Common myeloid progenitor, CD34-positive (primary cell): ENCODE measurements at places on chromosomes 6 and 20.

DNA sequence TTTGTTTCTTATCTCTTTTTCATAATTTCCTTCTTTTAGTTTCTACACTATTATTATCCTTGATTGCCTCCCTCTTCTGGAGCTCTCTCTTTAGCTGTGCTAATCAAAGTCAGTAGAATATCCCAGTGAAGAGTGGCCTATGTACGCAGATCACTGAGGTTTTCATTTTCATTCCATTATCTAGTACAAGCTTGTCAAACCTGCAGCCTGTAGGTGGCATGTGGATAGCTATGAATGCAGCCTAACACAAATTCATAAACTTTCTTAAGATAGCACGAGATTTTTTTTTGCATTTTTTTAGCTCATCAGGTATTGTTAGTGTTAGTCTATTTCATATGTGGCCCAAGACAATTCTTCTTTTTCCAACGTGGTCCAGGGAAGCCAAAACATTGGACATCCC, 825.7 kb upstream of the MAP3K7 start:
- DNase-seq = no peak

- no peak for DNase-seq
Observed at GRCh38 chr6:139144490-139145085, 9.7 kb downstream of the HECA start.

DNA sequence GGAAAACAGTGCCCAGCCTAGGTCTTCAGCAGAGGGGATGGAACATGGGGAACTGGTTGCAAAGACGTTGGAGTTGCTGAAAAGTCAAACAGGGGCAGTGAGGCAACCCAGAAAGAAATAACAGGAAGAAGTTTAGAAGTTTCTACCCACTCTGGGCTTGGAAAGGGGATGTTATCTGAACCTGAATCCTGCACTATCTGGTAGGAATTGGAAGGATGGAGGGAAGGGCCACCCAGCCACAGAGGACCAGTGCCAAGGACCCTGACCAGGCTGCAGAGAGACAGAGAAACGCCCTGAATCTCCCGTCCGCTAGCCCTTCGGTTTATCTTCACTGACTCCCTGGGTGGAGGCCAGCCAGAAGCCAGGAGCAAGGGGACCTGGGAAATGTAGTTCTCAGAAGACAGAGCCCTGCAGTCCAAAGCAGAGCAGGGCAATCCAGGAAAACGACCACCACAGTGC, 217.3 kb upstream of the RREB1 start:
- no peak for DNase-seq

DNA sequence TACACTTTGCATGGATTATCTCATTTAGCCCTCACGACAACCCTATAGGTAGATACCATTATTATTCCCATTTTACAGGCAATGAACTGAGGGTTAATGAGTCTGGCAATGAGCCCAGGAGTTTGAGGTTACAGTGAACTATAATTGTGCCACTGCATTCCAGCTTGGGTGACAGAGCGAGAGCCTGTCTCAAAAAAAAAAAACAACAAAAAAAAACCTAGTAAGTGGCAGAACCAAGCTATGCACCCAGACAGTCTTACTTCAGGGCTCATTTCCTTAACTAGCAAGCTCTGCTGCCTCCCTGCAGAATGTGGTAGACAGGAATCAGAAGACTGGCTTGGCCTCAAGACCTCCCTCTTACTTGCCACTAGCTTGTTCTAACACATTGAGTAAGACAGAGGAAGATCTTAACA, 71.9 kb upstream of the RREB1 start:
- peak; percentile 29 for DNase-seq

- no peak for DNase-seq
Observed at GRCh38 chr20:59662856-59663512, 58.6 kb downstream of the PHACTR3 start.

- DNase-seq = no peak
Observed at GRCh38 chr6:142597836-142598235, 296.0 kb downstream of the ADGRG6 start.

GRCh38 chr6:44076356-44077213, 50.7 kb downstream of the MRPL14 start:
- DNase-seq = no peak

DNA sequence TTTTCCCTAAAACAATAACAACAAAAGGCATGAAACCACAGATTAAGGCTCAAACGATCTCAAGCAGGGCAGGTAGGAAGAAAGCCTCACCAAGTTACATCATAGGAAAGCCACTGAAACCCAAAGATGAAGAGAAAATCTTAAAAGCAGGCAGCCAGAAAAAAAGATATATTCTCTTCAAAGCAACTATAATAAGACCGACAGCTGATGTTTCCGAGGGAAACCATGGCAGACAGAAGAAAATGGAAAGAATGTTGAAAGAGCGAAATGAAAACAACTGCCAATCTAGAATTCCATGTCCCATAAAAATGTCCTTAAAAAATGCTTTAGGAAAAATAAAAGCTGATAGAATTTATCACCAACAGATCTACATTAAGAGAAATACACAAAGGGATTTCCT, 161.5 kb upstream of the THBS2 start:
- DNase-seq = no peak
